ENCODE measurements at places on chromosomes 12 and 14. TPM values are rescaled to one million over a fixed set of nuclear protein-coding genes. Genes with fewer than 3 reads are reported as not detected.

Gene RFX4
- not detected for total RNA-seq

Gene GCN1
- 101 TPM for total RNA-seq

Gene AJUBA
- total RNA-seq = 61.7 TPM

Gene CLEC4E
- not detected for total RNA-seq

Gene CAPZA3
- total RNA-seq = not detected

Gene NOP9
- 30.9 TPM for total RNA-seq

Gene KRT72
- total RNA-seq = not detected

Gene GPR132
- total RNA-seq = not detected

Gene MTHFD1
- total RNA-seq = 104 TPM

Gene GAS2L3
- total RNA-seq = 47.1 TPM

Gene TAS2R8
- not detected for total RNA-seq

Gene BATF
- not detected for total RNA-seq

Gene IFNG-AS1
- not detected for total RNA-seq

Gene HOXC9
- total RNA-seq = 0.40 TPM

Gene KCNJ8
- total RNA-seq = not detected

Gene HSPA2
- total RNA-seq = 8.2 TPM

Gene PPP1CC
- 140 TPM for total RNA-seq

Gene PLA2G1B
- not detected for total RNA-seq

Gene LRTM2
- not detected for total RNA-seq

Gene KRT7
- 420 TPM for total RNA-seq

Gene ADAM21
- not detected for total RNA-seq

Gene KRT73
- not detected for total RNA-seq

Gene RESF1
- total RNA-seq = 70.0 TPM

Gene BRI3BP
- 8.2 TPM for total RNA-seq

Gene IRAK3
- 7.4 TPM for total RNA-seq

Gene CMTM5
- not detected for total RNA-seq

Gene SPIC
- total RNA-seq = not detected

Gene CCDC177
- not detected for total RNA-seq

Gene SYCP3
- 0.25 TPM for total RNA-seq
